ENCODE measurements at places on chromosomes 12 and 14.

DNA sequence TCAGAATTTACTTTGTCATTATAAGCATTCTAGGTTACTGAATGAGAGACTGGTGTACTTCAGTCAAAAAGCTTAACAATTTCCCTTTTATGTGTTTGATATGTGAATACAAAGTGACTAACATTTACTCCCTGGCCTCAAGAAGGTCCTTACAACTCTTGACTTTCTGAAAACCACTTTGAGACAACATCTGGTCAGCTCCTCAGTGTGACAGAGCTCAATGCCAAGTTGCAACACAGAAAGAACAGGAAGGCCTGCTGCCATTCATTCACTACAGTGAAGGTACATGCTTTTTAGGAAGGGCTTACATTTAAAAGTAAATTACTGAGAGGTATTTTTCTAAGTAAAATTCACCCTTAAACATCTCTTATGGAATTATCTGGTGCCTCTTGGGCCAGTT is 2.3 kb upstream of the NAA30 start:
- DNase-seq: no peak

GRCh38 chr12:119393677-119394076 is 59.1 kb downstream of the CCDC60 start:
- no peak for DNase-seq

- DNase-seq: no peak
Measured at GRCh38 chr12:62032870-62033269, 227.3 kb upstream of the USP15 start.

DNA sequence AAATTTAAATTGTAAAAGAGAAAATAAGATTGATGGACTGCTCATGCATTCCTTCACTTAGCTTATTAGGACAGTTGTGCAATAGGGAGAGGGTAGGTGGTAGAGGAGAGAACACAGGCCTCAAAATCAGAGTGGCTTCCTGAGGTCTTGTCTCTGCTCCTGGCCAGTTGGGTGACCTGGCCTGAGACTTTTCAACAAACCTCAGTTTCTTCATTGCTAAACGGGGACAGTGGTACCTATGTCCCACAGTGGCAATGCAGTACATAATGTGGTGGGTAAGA is 2.6 kb downstream of the MAP3K12 start:
- DNase-seq: no peak

- DNase-seq: no peak
Measured at GRCh38 chr14:102344485-102344884, 18.2 kb downstream of the CINP start.

- DNase-seq: no peak
Measured at GRCh38 chr12:48813465-48814261, 4.6 kb upstream of the CACNB3 start.

DNA sequence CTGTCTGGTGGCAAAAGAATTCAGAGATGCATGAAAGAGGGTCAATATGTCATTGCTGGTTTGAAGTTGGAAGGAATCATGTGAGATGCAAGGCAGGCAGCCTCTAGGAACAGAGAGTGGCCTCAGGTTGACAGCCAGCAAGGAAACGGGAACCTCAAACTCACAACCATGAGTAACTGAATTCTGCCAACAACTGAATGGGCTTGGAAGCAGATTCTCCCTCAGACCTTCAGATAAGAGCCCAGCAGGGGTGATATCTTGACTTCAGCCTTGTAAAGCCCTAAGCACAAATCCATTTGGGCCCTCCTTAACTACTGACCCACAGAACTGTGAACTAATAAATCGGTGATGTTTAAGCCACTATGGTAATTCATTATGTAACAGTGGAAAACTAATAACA is 35.8 kb downstream of the USP15 start:
- DNase-seq: no peak

- DNase-seq: no peak
Measured at GRCh38 chr12:67751381-67751928, 102.9 kb downstream of the DYRK2 start.

GRCh38 chr12:104057771-104058197 is 6.5 kb upstream of the HCFC2 start:
- no peak for DNase-seq

DNA sequence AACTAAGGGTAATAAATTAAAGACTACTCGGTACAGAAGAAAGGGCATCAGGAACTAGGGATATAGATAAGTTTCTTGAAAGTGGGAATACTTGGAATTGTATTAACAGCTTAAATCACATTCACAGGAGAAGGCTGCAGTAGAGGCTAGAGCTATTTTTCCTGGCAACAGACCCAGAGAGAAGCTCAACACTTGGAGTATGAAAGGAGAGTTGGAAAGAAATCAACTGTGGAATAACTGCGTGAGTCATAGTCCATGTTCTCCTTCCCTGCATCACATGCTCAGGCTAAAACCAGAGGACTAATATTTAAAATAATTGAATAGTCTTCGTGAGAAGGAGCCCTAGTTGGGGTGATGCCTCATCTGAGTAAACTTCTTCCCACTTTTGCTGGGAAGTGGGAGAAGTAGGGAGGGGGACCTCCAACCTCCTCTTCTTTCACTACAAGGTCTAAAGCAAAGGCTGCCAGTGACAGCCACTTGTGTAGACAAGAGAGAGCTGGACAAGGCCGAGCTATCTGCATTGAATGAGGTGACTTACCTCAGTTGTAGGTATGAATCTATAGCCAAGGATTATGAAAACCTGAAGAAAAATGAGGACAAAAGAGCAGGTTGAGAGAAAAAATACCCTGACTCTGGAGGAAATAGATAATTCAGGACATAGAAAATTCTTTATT is 32.7 kb downstream of the DYRK2 start:
- no peak for DNase-seq

GRCh38 chr12:8048906-8049305 is 16.4 kb downstream of the FOXJ2 start:
- DNase-seq: no peak

DNA sequence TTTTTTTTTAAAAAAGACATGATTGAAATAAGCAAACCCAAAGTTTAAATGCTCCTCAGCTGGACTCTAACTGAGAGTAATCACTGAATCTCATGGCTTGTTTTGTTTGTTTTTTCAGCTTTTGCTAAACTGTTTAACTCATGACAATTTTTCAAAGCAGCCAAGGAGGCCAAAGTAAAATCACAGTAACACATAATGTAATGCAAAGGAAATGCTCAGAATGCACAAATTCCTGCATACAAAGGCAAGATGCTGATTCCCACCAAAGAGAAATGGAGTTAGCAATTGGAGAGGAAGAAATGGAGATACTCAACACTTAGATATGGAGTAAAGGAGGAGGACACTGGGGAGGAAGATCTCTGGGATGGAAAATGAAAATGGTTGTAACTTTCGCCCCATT is 126.2 kb upstream of the SOX5 start:
- no peak for DNase-seq

- DNase-seq: no peak
Measured at GRCh38 chr14:61455351-61455750, 134.0 kb downstream of the PRKCH start.

GRCh38 chr14:50531595-50532501 is 521 bp downstream of the MAP4K5 start:
- DNase-seq: peak; percentile 4

GRCh38 chr12:56518570-56518969 is 3.0 kb upstream of the RBMS2 start:
- no peak for DNase-seq

GRCh38 chr14:94543449-94544124 is 17.7 kb upstream of the SERPINA4 start:
- DNase-seq: no peak

GRCh38 chr14:42804141-42804540 is 1197.5 kb downstream of the LRFN5 start:
- no peak for DNase-seq

- DNase-seq: no peak
Measured at GRCh38 chr12:31991815-31992214, 32.6 kb downstream of the RESF1 start.

- no peak for DNase-seq
Measured at GRCh38 chr12:7512553-7512952, 9.0 kb upstream of the CD163 start.

- no peak for DNase-seq
Measured at GRCh38 chr14:79306546-79306945, 904.8 kb downstream of the DIO2 start.

- no peak for DNase-seq
Measured at GRCh38 chr12:69689638-69690037, 9.5 kb downstream of the BEST3 start.

DNA sequence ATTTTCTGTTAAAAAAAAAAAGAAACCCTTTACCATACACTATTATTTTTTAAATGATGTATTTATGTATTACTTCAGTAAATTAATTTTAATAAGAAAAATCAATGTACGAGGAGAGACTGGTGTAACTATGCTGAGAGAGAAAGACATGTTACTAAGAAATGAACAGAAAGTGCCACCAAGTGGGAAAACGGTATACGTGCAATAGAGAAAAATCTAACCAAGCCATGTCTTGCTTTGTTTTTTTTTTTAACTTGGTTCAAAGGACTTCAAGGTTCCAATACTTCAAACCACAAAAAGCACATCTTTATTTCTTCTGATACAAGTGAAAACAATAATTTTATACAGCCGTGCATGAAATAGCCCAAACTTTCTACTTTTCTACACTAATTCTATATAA is 22.9 kb downstream of the NDUFA12 start:
- DNase-seq: no peak

DNA sequence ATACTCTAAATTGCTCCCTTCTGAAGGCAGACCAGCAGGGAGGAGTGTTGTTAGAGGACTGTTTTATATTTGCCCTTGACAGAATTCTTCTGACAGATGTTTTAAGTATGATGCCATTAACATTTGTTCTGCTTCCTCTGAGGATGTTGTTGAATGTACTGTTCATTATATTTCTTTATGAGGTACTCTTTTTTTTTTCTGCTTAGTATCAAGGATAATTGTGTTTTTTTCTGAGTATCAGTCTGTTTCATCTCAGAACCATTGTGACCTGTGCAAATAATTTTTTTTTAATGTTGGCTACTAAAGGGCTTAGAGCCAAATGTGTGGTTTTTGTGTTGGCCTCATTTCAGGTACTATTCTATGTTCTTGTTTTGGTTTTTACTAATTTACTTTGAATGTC is 10.6 kb downstream of the METAP2 start:
- DNase-seq: no peak

DNA sequence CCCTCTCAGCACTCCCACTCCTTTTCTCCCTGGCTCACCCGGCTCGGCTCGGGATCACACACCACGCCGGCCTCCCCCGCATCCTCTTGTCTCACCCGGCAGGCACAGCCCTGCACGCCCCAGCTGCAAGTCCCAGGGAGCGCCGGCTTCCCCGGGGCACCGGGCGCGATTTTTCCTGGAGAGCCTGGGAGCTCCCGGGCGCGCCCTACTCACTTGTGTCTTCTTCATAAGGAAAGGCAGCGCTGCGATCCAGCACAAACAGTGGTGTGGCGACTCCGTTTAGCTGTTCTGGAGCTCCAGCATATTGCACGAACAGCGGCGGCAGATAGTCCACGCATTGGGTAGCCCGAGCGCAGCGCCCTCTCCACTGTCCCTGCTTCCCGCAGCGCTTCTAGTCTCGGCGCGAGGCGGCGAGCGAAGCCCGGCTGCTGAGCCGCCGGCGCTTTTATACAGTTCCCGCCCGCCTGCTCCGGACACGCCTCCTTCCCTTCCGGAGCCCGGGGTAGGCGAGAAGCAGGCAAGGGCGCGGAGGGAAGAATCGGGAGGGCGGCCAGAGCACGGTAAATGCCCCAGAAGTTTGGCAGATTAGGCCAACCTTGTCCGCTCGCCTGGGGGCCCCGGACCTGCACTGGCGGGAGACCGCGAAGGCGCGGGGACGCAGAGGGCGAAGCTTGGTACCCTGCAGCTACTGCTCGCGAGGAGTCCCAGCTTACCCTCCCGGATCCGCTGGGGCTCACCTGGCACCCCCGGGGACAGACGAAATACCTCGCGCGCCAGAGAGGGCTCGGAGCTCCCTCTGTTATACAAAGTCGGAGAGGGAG is at the start of gene KITLG:
Gene KITLG (minus strand): TSS at position 421 of the 821 bp plus-strand sequence. CDS start 193 bp downstream, at position 228.
- no peak for DNase-seq

GRCh38 chr12:121494093-121494787 is 86.6 kb downstream of the KDM2B start:
- DNase-seq: peak; percentile 33

- no peak for DNase-seq
Measured at GRCh38 chr12:131834798-131835615, 6.8 kb downstream of the MMP17 start.

GRCh38 chr12:77047341-77048109 is 17.8 kb downstream of the E2F7 start:
- DNase-seq: no peak

DNA sequence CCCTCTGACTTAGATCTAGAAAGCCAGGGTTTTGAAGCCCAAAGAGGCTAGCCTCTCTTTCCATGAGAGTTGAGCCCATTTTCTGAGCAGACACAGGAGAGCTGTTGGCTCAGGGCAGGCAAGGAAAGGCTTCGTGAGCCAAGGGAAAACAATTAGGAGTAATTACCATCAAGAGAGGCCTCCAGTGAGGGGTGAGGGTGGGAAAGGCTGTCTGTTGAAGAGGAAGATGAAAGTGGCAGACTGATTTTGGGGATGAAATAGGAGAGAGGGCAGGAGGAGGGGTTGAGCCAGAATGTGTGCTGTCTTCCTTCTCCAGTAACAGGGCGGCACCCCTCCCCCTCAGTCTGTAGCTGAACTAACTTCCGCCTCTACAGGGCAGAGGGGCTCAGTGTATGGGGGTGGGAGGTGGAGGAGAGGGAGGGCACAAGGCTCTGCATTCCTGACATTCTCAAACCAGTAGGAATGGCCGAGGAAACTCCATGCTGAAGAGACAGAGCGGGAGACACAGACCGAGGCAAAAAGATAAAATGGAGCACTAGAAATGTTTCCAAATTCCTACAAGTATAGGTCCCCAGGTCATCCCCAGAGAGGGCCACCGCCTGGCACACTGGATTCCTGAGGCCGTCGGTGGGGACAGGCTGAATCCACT is 33.1 kb upstream of the COL2A1 start:
- DNase-seq: no peak

- DNase-seq: no peak
Measured at GRCh38 chr14:55578511-55578910, 1.5 kb upstream of the KTN1 start.

GRCh38 chr12:1790444-1790843 is 29.9 kb upstream of the LRTM2 start:
- no peak for DNase-seq

DNA sequence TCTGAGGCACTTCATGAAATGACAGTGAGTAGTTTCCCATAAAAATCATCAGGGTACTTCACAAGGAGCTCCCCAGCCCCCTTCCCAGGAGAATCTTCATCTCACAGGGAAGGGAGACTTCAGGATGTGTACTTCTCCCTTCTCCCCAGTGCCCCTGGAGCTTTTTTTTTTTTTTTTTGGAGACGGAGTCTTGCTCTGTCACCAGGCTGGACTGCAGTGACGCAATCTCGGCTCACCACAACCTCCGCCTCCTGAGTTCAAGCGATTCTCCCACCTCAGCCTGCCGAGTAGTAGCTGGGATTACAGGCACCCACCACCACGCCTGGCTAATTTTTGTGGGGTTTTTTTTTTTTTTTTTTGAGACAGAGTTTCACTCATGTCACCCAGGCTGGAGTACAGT is 10.4 kb downstream of the ITPK1 start:
- DNase-seq: no peak

Data from stimulated activated CD8-positive, alpha-beta memory T cell treated with anti-CD3 and anti-CD28 coated beads, Interleukin-4, amount 100 ng/mL, for 4 hours (primary cell).